ENCODE measurements at places on chromosomes 4 and X.

DNA sequence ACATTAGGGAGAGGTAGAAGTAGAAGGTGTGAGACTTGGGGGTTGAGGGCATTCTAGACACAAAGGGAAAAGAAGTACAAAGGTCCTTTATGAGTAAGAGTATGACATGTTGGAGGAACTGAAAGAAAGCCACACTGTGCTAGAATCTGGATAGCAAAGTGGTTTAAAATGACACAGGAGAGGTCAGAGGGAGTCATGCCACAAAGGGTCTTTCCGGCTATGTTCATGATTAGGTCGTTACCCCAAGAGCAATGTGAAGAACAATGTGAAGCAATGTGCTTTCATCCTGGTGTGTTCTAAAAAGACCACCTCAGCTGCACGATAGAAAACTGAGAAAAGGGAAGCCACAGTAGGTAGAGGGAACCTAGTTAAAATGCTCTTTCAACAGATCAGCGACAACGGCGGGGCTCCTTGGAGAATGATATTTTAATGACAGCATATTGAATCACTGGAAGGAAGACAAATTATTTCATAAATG, 29.2 kb downstream of the SMIM14 start:
- DNase-seq: no peak

DNA sequence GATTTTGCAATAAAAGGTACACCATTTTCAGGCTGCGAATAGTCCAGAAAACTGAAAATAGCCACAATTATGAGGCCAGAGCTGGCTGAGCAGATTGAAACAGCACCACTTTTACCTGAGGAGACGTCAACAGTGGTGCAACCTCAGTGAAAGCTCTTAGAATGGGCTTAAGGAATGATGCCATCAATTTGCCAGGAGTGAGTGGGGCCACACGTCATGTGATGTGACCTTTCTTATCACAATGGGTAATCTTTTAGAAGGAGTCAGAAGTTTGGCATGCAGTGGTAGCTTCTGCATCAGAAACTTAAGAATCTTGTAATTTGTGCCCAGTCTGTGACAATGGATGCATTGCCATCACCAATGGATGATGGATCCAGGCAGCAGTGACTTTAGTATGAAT, 27.6 kb downstream of the ZNF81 start:
- DNase-seq: no peak

GRCh38 chrX:56343219-56343618, 111.1 kb downstream of the KLF8 start:
- no peak for DNase-seq

- no peak for DNase-seq
These were observed 934 bp upstream of the SEC31A start for GRCh38 chr4:82891707-82892466.

Measured in right kidney (tissue), 9 donors.